HT-29 (cell line): ENCODE measurements at places on chromosomes 5 and 9.

- DNase-seq: no peak
Measured at GRCh38 chr5:143228597-143229293, 174.7 kb downstream of the NR3C1 start.

GRCh38 chr9:2936221-2936620, 92.3 kb upstream of the PUM3 start:
- DNase-seq: no peak

- DNase-seq: no peak
Measured at GRCh38 chr5:31268256-31268655, 74.8 kb downstream of the CDH6 start.

DNA sequence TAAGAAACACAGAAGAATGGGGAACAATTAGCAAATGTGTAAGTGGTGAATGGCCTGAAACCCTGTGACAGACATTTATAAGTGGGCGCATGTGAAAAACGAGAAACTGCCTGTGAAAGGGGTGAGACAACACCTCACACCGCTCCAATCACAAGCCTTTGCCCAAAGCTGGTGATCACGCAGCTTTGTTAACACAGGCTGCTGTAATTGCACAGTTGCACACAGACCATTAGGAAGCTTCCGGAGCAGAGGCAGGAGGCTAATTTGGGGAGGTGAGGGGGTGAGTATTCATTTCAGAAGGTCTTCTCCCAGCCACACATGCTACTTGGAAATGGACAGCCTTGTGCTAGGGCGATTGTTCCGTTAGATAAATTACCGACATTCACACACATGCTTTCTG, 294.0 kb downstream of the MED10 start:
- DNase-seq: no peak

GRCh38 chr9:69293156-69293555, 31.9 kb upstream of the ENTREP1 start:
- DNase-seq: no peak

DNA sequence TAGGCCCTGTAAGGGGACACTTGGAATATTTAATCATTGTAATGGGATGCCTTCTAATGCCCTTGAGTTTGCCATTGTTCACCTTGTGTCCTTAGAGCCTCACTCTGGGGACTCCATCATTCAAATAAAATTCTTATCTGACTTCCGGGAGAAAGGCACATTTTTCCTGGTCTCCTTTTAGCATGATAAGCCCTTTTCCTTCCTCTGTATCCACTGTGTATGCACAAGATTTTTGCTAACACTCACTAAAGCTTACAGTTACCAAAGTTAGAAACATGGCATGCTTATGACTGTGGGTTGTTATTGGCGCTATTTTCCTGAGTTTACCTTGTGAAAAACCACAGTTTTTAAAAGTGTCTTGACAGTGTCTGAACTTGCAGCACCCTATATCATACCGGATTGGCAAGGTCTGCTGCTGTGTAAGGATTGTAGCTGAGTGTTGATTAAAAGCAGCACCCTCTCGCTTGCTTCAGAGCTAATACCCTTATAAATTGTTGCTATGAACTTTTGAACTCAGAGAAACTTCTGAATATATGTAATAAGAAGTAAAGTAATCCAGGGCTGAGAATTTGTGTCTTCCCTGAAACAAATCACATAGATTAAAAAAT, 46.4 kb downstream of the SNCAIP start:
- peak; percentile 16 for DNase-seq
